ENCODE measurements at places on chromosomes 2 and 18. TPM values are rescaled to one million over a fixed set of nuclear protein-coding genes. Genes with fewer than 3 reads are reported as not detected.

- ATAC-seq: no peak
Measured at GRCh38 chr2:9463698-9464034, 10.7 kb upstream of the IAH1 start.

DNA sequence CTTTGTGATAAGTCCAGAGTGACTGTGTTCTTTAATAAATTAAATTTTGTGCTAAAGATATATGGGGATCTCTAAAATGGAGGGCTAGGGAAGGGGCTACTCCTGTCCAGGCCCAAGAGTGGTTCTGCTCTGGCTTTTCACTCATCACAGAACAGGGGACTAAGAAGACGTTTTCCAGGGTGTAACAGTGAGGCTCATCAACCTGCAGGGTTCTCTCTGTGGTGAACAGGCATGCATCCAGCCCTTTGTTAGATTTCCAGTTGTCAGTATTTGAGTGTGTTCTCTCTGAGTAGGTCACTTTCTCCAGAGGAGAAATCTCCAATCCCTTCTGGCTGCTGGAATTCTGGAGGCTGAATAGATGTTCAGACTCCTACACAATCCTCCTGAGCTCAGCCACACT, 408.9 kb downstream of the PLCL1 start:
- no peak for ATAC-seq

DNA sequence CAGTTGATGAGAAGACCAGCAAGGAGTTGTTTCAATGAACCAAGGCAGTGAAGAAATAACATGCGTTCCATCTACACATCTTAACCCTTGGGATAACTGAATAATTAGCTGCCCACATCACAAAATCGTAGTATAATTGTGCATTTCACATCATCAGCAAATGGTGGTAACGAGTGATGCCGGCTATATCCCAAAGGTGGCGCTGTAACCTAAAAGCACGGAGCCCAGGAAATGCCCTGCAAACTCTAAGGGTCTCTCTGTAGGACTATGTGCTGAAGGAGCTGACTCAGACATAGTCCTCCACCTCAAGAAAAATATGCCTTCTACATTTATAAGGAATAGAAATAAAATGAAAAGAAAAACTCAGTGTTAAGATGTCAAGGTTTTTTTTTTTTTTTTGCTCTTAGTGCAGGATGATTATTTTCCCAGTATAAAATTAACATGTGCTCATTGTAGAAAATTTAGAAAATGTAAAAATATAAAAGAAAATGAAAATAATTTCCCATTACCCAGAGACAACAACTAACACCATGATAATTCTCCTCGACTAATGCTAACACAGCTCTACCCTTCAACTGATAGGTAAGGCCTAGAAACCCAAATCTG, 23.1 kb upstream of the DSG3 start:
- peak; percentile 34 for ATAC-seq

- ATAC-seq: no peak
Measured at GRCh38 chr2:29951576-29951975, 30.2 kb upstream of the ALK start.

- no peak for ATAC-seq
Measured at GRCh38 chr18:11119550-11119949, 29.8 kb downstream of the PIEZO2 start.

Gene LRP2
- total RNA-seq: not detected

Gene CRYGD
- total RNA-seq: not detected

Gene NEU4
- not detected for total RNA-seq

Gene PIEZO2
- 0.76 TPM for total RNA-seq

Gene WIPF1
- 3.1 TPM for total RNA-seq

Gene SERPINB12
- 0.60 TPM for total RNA-seq
